ENCODE measurements at places on chromosomes 12 and 14. TPM values are rescaled to one million over a fixed set of nuclear protein-coding genes. Genes with fewer than 3 reads are reported as not detected.

DNA sequence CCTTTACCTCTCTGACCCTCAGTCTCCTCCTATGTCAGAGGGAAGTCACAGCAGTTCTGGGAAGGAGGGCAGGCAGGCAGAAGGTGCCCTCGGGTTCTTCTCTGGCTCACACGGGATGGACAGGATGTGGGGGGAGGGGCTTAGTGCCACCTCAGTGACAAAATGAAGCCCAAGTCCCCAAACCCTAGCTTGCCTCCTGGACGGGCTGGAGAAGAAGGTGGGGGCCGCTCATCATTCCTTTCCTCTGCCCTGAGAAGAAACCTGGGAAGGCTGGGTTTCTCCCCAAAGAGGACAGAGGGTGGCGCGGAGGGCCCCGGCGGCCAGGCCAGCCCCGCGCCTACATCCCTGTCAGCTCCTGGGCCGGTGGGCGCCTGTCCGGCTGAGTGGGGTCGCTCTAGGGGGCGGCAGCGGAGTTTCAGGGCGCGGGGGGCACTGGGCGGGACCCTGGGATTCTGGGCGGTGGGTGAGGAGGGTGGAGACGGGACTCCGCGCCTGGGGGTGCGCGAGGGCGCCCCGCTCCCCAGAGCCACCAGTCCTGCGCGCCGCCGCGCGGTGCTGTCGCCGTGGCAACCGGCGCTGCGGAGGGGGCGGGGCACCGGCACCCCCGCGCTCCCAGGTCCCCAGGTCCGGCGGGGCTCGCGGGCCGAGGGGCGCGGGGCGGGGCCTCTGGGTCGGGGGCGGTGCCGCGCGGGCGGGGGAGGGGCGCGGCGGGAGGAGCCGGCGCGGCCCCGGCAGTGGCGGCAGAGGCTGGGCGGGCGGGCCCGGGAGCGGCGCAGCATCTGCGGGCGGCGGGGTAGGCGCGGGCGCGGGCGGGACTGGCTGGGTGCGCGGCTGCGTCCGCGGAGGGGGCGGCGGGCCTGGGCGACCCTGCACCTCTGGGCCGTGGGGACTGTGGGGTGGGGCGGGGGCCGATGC, at the start of gene TMEM121:
Gene TMEM121, plus strand, starts transcription at position 723 of the 915 bp plus-strand sequence. CDS start 2,252 bp downstream, outside the sequence.
- H3K27ac ChIP-seq: no peak within 1 kb of the TSS
- no peaks in the 10 kb centered on the region for H3K36me3 ChIP-seq

DNA sequence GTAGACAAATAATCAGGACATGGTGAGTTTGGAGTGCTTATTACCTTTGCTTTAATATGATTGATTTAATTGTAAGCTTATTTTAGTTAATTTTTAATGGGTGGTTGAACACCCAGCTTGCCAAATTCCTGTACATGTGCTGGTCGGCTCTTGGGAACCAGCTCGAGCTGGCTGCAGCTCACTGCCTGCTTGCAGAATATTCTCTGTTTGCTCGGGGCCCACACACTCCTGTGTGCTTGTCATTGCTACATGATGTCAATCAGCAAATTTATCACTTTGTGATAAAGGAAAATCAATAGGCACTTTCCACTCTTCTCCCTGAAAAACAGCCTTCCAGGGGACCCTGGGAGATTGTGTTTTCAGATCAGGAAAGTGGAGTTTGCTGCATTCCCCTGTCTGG, 141.1 kb upstream of the LHX5 start:
- no peak overlapping the region for H3K4me3 ChIP-seq
- peaks cover 2% of the 10 kb centered on the region for H3K27me3 ChIP-seq
- DNase-seq: no peak

- no peaks in the 10 kb centered on the region for H3K27me3 ChIP-seq
- H3K27ac ChIP-seq: no peak overlapping the region
- DNase-seq: no peak
- no peaks in the 10 kb centered on the region for H3K4me1 ChIP-seq
These were observed 635.4 kb downstream of the VRK1 start for GRCh38 chr14:97432586-97432985.

DNA sequence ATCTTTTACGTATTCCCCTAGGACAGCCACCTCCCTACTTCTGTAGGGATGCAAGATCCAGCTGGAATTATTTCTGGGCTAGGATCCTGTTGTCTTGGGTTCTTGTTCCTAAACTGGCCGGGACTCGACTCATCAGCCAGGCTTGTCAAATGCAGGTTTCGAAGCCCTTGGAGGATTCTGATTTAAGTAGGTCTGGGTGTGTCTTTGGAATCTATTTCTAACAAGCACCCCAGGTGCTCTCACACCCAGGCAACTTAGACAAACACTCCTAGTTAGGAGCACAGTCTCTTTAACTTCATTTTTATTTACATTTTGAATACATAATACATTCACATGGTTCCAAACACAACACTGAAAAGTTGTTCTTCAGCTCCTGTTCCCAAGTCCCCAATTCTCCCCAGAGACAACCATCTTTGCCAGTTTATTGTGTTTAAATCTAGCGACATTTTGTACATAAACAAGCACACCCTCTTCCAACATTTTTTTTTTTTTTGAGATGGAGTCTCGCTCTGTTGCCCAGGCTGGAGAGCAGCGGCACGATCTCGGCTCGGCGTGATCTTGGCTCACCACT, 20.9 kb downstream of the MORN3 start:
- no peaks in the 10 kb centered on the region for H3K36me3 ChIP-seq
- peaks cover 2% of the 10 kb centered on the region for H3K27me3 ChIP-seq
- no peak overlapping the region for H3K27ac ChIP-seq
- no peak for DNase-seq

DNA sequence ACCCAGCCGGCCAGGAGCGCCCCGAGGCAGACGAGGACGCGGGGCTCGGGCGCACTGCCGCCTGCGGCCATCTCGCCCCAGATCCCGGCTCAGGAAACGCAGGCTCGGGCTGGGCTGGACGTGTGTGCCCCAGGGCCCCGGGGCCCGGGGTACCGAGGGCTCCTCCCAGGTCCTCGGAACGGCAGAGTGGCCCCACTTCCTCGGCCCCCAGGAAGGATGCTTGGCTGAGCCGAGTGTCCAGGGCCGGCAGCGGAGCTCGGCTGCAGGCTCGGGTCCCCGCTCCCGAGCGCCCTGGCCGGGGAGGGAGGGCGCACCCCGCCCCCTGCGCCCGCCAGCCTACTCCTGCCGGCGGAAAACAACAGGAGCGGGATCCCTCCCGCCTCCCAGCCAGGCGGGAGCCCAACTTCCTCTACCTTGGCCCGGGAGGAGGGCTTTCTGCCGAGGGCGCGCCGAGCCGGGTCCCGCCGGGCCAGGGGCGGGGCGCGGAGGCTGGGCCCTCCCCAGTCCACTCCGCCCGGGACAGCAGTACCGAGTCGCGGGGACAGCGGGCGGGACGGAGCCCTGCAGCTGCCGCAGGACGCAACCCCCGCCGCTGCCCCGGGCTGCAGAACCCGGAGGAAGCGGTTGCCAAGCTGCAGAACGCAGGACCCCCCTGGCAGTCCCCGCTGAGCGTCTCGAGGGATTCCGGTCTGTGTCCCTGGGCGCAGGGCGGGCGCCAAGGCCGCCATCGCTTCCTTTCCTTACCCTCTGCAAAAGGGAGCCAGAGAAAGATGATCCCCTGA, at the start of gene VSIG10:
Gene VSIG10, minus strand, starts transcription at position 411 of the 782 bp plus-strand sequence. Its CDS starts 340 bp downstream, at position 71.
- H3K4me3 ChIP-seq: peak within 1 kb of the TSS; percentile 94
- peak; percentile 71 for DNase-seq
- peaks cover 3% of the 10 kb centered on the region for H3K4me1 ChIP-seq
- peak within 1 kb of the TSS; percentile 78 for H3K27ac ChIP-seq

GRCh38 chr12:132286912-132287311, 42.5 kb downstream of the GALNT9 start:
- H3K4me1 ChIP-seq: peaks cover 3% of the 10 kb centered on the region
- H3K27ac ChIP-seq: no peak overlapping the region
- DNase-seq: no peak
- no peak overlapping the region for H3K4me3 ChIP-seq
- peaks cover 11% of the 10 kb centered on the region for H3K27me3 ChIP-seq
- no peaks in the 10 kb centered on the region for H3K36me3 ChIP-seq

DNA sequence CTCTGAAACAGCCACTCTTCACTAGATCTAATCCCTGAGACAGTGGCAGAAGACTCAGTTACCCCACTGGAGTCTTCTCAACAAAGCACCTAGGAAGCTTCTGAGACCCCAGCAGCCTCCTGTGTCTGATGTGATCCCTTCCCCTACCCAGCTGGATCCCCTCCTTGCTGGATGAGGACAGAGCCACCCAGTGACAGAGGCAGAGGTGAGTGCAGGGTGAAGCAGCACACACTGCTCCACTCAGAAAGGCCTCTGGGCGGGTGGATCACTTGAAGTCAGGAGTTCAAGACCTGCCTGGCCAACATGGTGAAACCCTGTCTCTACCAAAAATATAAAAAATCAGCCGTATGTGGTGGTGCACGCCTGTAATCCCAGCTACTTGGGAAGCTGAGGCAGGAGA, 2.7 kb downstream of the SPRYD3 start:
- peaks cover 6% of the 10 kb centered on the region for H3K27me3 ChIP-seq
- DNase-seq: no peak
- no peak overlapping the region for H3K4me3 ChIP-seq
- H3K27ac ChIP-seq: no peak overlapping the region
- peaks cover 2% of the 10 kb centered on the region for H3K4me1 ChIP-seq
- peaks cover 7% of the 10 kb centered on the region for H3K36me3 ChIP-seq

TAS2R43 gene
- total RNA-seq: 1.5 TPM

DNA sequence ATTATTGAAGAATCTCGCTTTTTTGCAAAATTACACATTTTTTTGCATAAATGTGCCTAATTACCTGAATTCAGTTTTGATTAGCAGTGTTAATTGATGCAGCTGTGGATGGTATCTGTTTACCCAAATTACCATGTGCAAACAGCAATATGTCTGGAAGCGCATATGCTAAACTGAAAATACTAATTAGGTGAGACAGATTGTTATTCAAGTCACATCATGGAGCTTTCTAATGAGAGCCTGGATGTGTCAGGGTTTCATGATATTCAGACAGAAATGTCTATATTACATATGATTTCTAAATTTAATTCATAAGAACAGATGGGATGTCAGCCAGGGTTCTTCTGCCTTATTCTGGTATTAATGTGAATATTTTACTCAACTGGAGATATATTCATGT, 74.9 kb downstream of the RMST start:
- no peaks in the 10 kb centered on the region for H3K27me3 ChIP-seq
- no peak overlapping the region for H3K4me3 ChIP-seq
- peaks cover 13% of the 10 kb centered on the region for H3K4me1 ChIP-seq
- no peak for DNase-seq
- no peaks in the 10 kb centered on the region for H3K36me3 ChIP-seq

GRCh38 chr14:88209273-88209672, 113.8 kb downstream of the KCNK10 start:
- peak overlapping the region; percentile 67 for H3K27ac ChIP-seq
- H3K4me1 ChIP-seq: peaks cover 15% of the 10 kb centered on the region
- peak overlapping the region; percentile 57 for H3K4me3 ChIP-seq
- no peaks in the 10 kb centered on the region for H3K27me3 ChIP-seq
- H3K36me3 ChIP-seq: no peaks in the 10 kb centered on the region

DNA sequence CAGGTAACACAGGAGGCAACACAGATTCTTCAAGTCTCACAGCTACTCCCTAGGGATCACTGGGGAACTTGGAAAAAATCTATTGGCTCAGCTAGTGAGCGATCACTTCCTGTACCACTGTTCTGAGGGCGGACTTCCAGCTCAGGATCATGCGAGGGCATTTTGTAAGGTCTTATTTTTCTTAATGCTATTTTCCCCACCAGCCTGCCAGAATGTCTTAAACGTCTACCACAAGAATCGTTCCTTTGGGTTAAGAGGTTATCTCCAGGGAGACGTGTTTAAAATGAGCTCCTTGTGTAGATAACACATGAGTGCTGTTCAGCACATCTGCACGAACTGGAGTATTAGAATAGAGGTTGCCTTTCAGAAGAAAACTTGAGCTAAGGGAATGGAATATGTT, 162.6 kb downstream of the ETNK1 start:
- H3K36me3 ChIP-seq: no peaks in the 10 kb centered on the region
- DNase-seq: no peak
- no peaks in the 10 kb centered on the region for H3K4me1 ChIP-seq

FBXL14 gene
- 28.8 TPM for total RNA-seq

DNA sequence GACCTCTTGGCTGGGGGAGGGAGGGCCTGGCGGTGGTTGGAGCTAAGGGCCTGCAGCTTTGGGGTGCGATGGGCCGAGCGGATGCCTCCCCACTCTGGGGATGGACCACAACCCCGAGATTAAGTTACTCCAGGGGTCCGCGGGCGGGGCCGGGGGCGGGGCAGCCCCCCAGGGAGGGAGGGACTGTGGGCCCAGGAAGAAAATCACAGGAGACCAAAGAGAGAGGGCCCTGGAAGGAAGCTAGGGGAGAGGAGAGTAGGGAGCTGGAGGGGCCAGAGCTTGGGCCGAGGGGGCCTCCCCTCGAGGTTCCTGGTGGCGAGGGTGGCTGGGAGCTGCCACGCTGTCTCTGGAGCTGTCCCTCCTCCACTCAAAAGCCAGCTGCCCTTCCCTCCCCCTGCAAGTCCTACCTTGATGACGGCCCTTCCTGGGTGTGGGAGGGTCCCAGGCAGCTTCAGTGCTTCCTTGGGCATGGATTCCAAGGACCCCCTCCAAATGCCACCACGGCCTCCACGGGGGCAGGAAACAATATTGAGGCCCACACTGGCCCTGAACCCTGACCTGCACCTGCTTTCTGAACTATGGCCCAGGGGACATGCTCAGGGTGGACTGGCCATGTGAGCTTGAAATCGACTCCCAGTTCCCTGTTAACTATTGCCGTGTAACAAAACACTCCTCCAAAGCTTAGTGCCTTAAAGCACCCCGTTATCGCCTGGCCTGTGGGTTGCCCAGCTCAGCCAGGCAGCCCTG, 610 bp upstream of the NUDT14 start:
- H3K27me3 ChIP-seq: peaks cover 5% of the 10 kb centered on the region
- H3K4me3 ChIP-seq: peak overlapping the region; percentile 55
- H3K4me1 ChIP-seq: peaks cover 20% of the 10 kb centered on the region
- H3K27ac ChIP-seq: peak overlapping the region; percentile 15

DNA sequence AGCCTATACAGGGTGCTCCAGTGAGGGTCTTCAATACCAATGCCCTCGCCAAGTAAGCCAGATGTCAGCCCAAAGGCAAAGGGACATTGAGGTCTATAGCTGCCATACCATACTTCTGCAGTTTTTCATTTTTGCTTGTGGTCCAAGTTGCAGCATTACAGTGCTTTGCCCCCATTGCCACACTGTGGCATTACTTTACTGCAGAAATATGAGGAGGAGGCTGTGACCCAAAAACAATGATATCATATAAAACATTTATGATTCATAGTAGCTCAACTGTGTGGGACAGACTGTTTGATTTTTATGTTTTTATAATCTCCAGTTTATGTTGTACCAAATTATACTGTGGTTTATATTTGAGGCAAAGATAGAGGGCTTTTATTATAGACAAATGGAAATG, 64.1 kb downstream of the KIAA0586 start:
- no peaks in the 10 kb centered on the region for H3K36me3 ChIP-seq
- no peak overlapping the region for H3K27ac ChIP-seq
- no peaks in the 10 kb centered on the region for H3K27me3 ChIP-seq
- no peak for DNase-seq

- H3K4me1 ChIP-seq: peaks cover 7% of the 10 kb centered on the region
- no peak overlapping the region for H3K4me3 ChIP-seq
- H3K27me3 ChIP-seq: peaks cover 2% of the 10 kb centered on the region
These were observed 923.4 kb downstream of the NRXN3 start for GRCh38 chr14:79093531-79093930.

DNA sequence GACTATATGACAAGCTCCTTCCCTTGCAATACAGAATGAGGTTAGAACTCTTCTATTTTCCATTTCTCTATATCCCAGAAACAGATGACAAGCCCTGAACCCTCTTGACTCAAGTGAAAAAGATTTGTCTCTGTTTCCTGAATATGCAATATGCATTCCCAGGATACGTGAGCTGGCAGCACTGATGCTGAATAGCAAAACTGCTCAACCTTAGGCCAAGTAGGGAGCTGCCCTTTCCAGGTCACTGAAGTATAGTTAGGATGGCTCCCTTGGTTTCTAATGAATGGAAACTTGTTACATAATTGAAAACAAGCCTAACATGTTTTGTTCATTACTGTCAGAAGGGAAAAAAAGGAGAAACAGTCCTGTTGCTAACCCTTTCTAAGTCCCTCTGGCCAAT, 47.9 kb upstream of the PLEKHG7 start:
- no peak overlapping the region for H3K4me3 ChIP-seq
- H3K27ac ChIP-seq: no peak overlapping the region
- H3K4me1 ChIP-seq: no peaks in the 10 kb centered on the region
- H3K27me3 ChIP-seq: peaks cover 4% of the 10 kb centered on the region
- DNase-seq: no peak
